D341Med (cell line): ENCODE measurements at places on chromosomes 16 and 17.

- no peak for DNase-seq
These were observed 14.0 kb downstream of the GSE1 start for GRCh38 chr16:85627089-85627488.

DNA sequence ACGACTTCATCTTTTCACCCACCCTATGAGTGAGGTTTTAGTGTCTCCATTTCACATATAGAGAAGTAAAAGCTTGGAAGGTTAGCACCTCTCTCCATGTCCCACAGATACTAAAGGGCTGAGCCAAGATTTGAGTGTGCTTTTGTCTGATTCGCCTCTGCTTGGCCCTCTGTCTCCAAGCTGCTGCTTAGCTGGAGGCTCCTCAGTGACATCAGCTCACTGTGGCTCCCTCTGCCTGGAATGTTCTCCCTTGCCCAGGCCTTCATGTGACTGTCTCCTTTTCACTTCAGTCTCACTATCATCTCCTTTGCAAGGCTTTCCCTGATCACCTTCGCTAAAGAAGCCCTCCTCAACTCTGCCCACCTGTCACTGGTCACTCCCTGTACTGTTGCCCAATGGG lies 84.5 kb upstream of the HSBP1 start:
- DNase-seq: no peak

- no peak for DNase-seq
These were observed 3.7 kb downstream of the PFN1 start for GRCh38 chr17:4944554-4945175.

GRCh38 chr16:12304861-12305596 lies 328.5 kb downstream of the SNX29 start:
- DNase-seq: no peak

DNA sequence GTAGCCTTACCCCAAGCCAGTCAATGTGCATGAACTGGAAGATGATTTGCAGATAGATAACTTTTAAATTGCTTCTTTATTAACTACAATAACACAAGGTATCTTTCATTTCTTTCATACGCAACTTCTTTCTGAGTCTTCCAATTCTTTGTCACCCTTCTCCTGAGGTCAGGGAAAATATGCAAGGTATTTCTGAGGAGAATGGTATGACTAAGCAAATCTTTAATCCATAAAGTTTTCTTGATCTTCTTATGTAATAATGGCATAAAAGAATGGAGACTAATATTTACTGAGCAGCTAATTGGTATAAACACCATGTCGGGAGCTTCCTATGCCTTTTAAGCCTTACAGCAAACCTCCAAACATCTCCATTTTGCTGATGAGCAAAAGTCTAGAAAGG lies 438.9 kb downstream of the KCNJ2 start:
- DNase-seq: no peak

GRCh38 chr17:40491486-40491885 lies 9.9 kb downstream of the TNS4 start:
- no peak for DNase-seq

GRCh38 chr16:65666132-65666941 lies 544.5 kb upstream of the CDH11 start:
- DNase-seq: no peak

- DNase-seq: no peak
These were observed 16.0 kb downstream of the GALNS start for GRCh38 chr16:88840600-88841215.
